ENCODE measurements at places on chromosomes 1 and 21.

DNA sequence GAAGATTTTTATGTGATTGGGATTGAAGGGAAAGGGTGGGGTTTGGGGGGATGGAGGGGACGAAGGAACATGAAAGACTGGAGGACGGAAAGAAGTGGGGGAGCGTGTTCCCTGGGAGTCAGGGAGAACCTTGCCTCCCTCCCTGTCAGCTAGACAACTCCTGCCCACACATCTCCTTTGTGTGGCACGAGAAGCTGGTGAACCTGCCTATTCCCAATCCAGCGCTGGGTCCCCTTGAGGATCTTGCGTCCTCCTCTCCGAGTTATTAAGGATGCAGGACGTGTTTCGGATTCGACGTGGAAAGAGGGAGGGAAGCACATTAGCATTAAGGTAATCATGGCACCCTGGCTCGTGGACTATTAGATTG lies 1.4 kb downstream of the LRRC7 start:
- DNase-seq, result no peak

DNA sequence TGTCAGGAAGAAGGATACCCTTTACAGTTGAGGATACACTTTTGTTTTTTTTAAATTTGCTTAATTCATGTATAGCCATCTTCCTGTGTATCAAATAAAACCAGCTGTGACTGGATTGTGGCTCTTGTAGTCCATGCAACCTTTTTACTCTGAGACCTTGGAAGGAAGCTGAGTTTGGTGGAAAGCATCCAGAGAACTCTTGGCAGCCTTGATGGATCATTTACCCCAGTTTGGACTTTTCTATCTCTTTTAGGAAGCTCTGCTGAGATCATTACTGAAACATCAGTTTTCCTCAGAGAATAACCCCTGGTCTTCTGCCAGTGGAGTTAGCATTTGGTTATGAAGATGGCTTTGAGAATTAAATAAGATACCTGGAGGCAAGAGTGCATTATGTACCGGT lies 21.2 kb upstream of the APOBEC4 start:
- DNase-seq, result no peak

GRCh38 chr1:4161366-4162006 lies 261.4 kb upstream of the C1orf174 start:
- no peak for DNase-seq

DNA sequence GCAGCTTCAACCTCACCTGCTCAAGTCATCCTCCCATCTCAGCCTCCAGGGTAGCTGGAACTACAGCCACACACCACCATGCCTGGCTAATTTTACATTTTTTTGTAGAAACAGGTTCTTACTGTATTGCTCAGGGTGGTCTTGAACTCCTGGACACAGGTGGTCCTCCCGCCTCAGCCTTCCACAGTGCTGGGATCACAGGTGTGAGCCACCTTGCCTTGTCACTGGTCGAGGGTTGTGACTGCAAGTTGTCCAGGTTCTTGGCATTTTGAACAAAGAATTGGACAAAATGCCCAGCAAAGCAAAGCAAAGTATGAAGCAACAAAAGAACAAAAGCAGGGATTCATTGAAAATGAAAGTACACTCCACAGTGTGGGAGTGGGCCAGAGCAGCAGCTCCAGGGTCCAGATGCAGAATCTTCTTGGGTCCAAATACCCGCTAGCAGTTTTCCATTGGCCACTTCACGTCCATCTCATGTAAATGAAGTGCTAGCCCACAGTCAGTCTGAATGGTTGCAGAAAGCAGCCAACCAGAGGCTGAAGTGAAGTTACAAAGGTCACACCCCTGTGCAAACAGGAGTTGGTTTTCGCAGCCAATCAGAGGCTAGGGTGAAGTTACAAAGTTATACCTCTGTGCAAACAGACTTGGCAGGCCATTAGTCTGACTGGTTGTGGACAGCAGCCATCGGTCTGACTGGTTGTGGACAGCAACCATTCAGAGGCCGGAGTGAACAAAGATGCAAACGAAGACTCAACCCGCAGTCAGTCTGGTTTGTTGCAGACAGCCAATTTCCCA lies 109.5 kb upstream of the KIF26B start:
- no peak for DNase-seq

DNA sequence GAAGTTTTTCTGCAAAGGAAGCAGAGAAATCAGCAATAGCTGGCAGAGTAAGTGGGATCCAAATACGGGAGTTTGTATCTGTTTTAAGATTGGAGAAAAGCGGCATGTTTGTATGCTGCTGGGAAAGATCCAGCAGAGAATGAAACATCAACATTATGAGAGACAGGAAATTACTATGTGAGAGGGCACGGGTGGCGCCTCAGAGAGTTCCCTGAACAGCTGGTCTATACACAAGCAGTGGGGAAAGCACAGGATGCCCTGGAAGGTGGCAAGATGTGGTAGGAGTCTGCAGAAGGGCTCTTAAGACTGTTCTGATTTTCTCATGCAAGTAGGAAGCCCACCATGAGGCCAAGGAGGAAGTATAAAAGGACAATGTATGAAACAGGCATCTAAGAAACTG lies 130.4 kb downstream of the RERE start:
- DNase-seq, result no peak

DNA sequence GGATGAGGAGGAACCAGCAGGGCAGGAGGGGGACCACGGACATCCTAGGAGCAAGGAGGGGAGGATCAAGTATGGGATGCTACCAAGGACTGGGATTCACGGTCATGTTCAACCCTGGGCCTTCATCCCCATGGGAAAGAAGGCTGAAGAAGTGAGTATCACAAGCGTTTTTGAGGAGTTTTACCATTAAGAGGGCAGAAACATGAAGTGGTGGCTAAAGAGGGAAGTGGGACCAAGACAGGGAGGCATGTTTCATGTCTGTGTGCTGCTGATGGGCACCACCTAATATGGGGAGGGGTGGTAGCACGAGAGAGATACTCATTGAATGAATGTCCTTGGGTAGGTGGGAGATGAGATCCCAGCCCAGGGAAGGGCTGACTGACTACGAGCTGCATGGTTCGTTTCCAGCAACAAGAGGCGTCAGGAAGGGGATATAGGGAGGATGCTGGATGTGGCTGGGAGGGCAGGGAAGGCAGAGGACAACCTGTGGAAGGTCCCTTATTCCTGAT lies 11.3 kb upstream of the LSS start:
- DNase-seq, result no peak

DNA sequence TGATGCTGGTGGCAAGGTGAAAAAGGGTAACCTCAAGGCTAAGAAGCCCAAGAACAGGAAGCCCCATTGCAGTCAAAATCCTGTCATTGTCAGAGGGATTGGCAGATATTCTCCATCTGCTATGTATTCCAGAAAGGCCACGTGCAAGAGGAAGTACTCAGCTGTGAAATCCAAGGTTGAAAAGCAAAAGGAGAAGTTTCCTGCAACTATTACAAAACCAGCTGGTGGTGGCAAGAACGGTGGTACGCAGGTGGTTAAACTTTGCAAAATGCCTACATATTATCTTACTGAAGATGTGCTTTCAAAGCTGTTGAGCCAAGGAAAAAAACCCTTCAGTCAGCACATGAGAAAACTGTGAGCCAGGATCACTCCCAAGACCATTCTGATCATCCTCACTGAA lies 13.7 kb upstream of the VPS45 start:
- no peak for DNase-seq

- no peak for DNase-seq
Measured at GRCh38 chr1:200367841-200368534, 41.8 kb downstream of the ZNF281 start.

GRCh38 chr1:182570611-182570970 lies 18.5 kb downstream of the RNASEL start:
- no peak for DNase-seq

DNA sequence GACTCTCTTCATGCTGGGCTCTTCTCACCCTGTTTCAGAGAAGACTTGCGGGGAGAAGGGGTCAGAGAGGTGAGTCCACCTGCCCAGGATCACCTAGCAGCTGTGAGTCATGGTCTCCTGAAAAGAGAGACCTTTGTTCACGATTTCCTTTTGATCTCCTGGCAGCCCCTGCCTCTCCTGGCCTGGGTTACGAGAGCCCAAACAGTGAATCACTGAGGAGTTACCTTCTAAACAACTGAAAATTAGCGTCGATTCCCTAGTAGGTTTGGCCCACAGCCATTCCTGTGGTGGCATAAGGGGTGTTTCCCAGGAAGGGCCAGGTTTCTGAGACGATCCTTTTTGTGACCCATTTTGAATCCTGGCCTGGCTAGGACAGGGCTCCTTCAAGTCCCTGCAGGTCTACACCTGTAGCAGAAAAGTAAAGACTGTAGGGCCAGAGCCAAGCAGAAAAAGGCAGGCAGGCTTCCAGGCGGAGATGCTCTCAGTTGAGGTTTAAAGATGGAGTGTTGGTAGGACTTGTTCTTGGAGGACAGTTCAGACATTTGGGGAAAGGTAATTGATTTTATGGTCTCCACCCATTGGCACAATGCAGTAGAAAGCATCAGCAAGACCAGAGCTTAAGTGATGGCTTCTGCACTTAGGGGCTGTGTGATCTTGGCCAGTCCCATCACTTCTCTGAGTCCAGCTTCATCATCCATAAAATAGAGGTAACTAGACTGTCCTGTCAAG lies 2.1 kb upstream of the PLA2G2E start:
- DNase-seq, result no peak

- DNase-seq, result no peak
Measured at GRCh38 chr1:61904354-61904753, 162.1 kb downstream of the PATJ start.

GRCh38 chr1:248703674-248704073 lies 1.1 kb upstream of the OR14I1 start:
- DNase-seq, result no peak

DNA sequence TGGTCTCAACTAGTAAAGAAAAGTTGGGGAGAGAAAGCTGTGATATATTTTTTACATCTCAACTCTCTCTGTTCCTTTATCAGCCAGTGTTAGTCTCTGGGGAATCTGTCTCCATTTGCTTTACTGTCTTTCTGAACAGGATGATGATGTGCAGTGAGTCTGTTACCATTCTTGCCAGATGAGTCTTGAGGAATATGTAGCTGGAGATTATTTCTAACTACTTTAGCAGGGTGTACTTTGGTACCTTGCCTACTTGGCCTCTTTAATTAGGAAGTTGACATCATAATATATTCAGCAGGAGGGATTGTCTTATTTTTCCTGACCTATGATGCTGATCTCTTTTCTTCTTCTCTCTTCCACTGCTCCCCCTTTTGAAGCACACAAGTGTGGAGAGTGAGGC lies 15.7 kb upstream of the HAX1 start:
- no peak for DNase-seq

DNA sequence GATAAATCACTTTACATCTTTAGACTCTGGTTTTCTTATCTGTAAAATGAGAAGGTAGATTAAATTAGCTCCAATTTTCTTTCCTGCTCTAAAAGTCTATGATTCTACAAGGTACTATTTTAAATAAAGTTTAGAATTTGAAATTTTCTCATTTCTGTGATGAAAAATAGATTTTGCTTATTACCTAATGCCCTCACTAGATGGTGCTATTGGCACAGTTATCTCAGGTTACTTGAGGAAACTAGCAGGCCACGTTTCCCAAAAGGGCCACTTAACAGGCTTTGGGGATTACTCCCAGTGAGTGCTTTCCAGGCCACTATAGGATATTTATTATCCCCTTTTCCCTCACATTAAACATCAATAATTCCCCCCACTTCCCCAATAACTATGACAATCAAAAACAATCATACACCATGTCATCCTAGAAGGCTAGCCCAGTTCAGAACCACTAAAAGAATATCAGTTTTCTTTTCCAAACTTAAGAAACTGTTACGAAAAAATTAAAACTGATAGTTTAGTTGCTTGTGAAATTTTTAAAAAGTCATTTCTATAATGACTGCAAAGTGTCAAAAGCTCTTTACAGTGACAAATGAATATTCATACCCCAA lies 30.6 kb downstream of the OMA1 start:
- no peak for DNase-seq

DNA sequence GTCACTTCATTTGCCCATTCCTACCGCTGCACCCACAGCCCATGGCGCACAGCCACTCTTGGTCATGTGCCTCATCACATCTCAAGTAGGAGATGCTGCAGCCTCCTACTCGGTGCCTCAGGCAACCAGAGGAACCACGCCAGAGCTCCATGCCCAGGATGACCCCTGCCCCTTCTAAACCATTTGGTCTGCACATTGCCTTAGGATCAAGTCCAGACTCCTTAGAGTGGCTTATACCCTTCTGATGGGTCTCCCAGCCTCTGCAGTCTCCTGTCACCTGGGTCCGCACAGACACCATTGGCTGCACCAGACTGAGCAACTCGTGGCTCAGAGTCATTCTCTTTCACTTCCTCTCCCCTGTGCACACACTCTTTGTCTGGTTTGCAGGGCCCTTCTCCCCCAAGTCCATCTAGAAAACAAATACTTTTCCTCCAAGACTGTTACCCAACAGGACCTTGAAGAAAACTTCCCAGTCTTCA lies 2.2 kb upstream of the ADORA3 start:
- DNase-seq, result no peak

DNA sequence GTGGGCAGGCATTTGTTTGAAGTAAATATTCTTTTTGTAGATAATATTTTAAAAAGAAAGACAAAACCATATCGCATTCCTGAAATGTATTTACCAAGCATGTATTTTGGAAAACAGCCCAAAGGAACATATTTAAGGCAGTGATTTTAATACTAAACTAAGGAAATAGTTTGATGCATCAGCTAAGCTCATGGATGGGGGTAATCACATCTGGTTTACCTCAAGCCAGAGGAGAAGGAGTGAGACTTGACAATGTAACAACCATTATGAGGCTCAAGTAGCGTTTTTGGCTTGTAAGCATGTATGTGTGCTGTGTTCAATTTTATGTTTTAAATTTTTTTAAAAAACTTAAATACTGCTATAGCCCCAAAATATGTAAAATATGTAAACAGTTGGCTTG lies 390.5 kb downstream of the DISC1 start:
- DNase-seq, result no peak

- no peak for DNase-seq
Measured at GRCh38 chr1:67094191-67094590, 40.2 kb upstream of the SLC35D1 start.

- no peak for DNase-seq
Measured at GRCh38 chr1:227793079-227793947, 22.2 kb upstream of the PRSS38 start.

GRCh38 chr1:8031176-8031785 lies 5.2 kb upstream of the ERRFI1 start:
- DNase-seq, result no peak

- DNase-seq, result no peak
Measured at GRCh38 chr1:66351913-66352312, 182.0 kb upstream of the SGIP1 start.
